ENCODE measurements at places on chromosomes 7 and 10. TPM values are rescaled to one million over a fixed set of nuclear protein-coding genes. Genes with fewer than 3 reads are reported as not detected.

- no peak for DNase-seq
- H3K4me3 ChIP-seq = no peak overlapping the region
- H3K27ac ChIP-seq = no peak overlapping the region
- no peaks in the 10 kb centered on the region for H3K27me3 ChIP-seq
These were observed 30.7 kb upstream of the APBB1IP start for GRCh38 chr10:26407406-26407969.

- no peak overlapping the region for H3K4me3 ChIP-seq
- DNase-seq = no peak
- H3K27ac ChIP-seq = no peak overlapping the region
- H3K4me1 ChIP-seq = peaks cover 10% of the 10 kb centered on the region
These were observed 257.3 kb downstream of the BMPER start for GRCh38 chr7:34162677-34163076.

DNA sequence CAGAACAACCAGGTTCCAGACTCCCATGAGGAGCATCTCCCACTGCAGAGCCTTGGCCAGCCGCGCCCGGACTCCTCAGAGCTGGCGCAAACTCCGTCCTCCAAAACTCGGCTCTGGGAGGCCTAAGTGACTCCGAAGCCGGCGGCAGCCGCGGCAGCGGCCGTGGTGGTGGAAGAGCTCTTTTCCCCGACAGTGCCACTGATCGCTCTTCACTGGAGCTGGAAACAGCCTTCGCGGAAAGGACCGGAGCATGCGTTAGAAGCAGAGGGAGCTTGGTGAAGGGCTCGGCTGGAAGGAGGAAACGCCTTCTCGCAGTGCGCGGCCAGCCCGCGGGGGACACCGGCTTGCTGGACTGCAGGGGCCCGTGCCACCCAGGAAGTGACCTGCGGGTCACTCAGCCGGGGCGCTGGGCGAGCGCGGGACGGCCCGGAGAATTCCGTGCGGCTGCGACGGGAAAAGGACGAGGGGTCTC lies 5.0 kb upstream of the HOXA13 start:
- no peaks in the 10 kb centered on the region for H3K36me3 ChIP-seq
- no peaks in the 10 kb centered on the region for H3K4me1 ChIP-seq
- H3K27me3 ChIP-seq = peaks cover 96% of the 10 kb centered on the region
- H3K4me3 ChIP-seq = no peak overlapping the region

GRCh38 chr7:48511080-48511479 lies 339.8 kb downstream of the ABCA13 start:
- H3K4me3 ChIP-seq = no peak overlapping the region
- H3K27me3 ChIP-seq = no peaks in the 10 kb centered on the region
- H3K36me3 ChIP-seq = no peaks in the 10 kb centered on the region
- no peaks in the 10 kb centered on the region for H3K4me1 ChIP-seq
- H3K27ac ChIP-seq = no peak overlapping the region

GRCh38 chr10:97849687-97850402 lies at the start of gene GOLGA7B:
Gene GOLGA7B (plus strand): TSS chr10:97849843. CDS start chr10:97850304, 461 bp downstream.
- H3K27me3 ChIP-seq = peaks cover 25% of the 10 kb centered on the region
- peak; percentile 78 for DNase-seq
- H3K27ac ChIP-seq = no peak within 1 kb of the TSS
- no peaks in the 10 kb centered on the region for H3K36me3 ChIP-seq
- no peaks in the 10 kb centered on the region for H3K4me1 ChIP-seq

DNA sequence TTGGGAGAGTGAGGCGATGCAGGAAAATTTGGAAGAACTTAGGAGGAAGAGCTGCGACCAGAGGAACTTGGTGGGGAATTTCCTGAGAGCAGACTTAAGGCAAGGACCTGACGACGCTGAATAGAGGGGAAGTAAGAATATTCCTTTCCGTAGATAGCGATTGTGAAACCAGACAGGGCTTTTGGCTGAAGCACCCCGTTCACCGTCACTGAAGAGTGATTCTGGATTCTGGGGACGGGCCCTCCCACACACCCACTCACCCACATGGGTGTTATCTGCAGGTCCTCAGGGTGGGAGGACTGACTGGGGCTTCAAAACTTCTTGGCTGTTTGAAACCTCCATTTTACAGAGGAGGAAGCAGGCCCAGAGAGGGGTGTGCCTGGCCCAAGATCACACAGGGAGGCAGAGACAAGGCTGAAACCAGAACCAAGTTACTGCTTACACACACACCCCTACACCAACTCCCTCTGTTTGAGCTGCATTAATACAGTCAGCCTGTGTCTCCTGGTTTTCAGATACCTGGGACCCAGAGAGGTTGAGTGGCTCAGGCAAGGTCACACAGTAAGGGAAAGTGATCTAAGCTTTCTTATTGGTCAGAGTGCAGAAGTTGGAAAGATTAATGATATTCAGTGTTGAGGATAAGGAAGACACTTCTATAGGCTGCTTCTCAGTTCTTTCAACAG lies 37.2 kb upstream of the CDH23 start:
- no peak for DNase-seq
- no peaks in the 10 kb centered on the region for H3K27me3 ChIP-seq
- H3K36me3 ChIP-seq = peaks cover 26% of the 10 kb centered on the region
- H3K4me3 ChIP-seq = no peak overlapping the region
- no peak overlapping the region for H3K27ac ChIP-seq

GRCh38 chr7:47672271-47672791 lies 90.4 kb upstream of the TNS3 start:
- H3K36me3 ChIP-seq = no peaks in the 10 kb centered on the region
- H3K27ac ChIP-seq = no peak overlapping the region
- no peak overlapping the region for H3K4me3 ChIP-seq
- H3K4me1 ChIP-seq = peaks cover 8% of the 10 kb centered on the region
- no peaks in the 10 kb centered on the region for H3K27me3 ChIP-seq
- no peak for DNase-seq

GRCh38 chr7:87375662-87376435 lies 30.4 kb downstream of the CROT start:
- no peaks in the 10 kb centered on the region for H3K4me1 ChIP-seq
- no peak overlapping the region for H3K4me3 ChIP-seq
- no peak overlapping the region for H3K27ac ChIP-seq
- no peaks in the 10 kb centered on the region for H3K27me3 ChIP-seq

DNA sequence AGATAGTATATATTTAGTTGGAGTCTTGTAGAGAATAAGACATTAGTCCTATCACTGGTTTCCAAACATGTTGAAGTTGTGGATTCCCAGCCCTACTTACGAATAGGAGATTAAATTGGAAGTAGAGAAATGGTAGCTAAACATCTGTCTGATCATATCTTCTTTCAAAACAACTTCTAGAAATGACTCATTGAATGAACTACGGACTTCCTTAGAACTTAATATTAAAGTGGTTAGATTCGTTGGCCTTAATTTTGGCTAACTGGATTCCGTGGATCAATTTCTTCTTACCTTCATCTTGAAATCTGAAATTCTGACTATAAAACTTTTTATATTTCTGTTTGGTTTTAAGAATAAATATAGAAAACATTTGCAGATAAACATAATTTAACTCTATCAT lies 3.4 kb downstream of the PHF14 start:
- H3K27me3 ChIP-seq = no peaks in the 10 kb centered on the region
- peaks cover 4% of the 10 kb centered on the region for H3K4me1 ChIP-seq
- H3K36me3 ChIP-seq = peaks cover 14% of the 10 kb centered on the region

GRCh38 chr7:111806232-111806631 lies 243.9 kb upstream of the IMMP2L start:
- H3K4me3 ChIP-seq = no peak overlapping the region
- H3K36me3 ChIP-seq = peaks cover 7% of the 10 kb centered on the region
- DNase-seq = no peak
- no peaks in the 10 kb centered on the region for H3K27me3 ChIP-seq
- H3K27ac ChIP-seq = no peak overlapping the region

DNA sequence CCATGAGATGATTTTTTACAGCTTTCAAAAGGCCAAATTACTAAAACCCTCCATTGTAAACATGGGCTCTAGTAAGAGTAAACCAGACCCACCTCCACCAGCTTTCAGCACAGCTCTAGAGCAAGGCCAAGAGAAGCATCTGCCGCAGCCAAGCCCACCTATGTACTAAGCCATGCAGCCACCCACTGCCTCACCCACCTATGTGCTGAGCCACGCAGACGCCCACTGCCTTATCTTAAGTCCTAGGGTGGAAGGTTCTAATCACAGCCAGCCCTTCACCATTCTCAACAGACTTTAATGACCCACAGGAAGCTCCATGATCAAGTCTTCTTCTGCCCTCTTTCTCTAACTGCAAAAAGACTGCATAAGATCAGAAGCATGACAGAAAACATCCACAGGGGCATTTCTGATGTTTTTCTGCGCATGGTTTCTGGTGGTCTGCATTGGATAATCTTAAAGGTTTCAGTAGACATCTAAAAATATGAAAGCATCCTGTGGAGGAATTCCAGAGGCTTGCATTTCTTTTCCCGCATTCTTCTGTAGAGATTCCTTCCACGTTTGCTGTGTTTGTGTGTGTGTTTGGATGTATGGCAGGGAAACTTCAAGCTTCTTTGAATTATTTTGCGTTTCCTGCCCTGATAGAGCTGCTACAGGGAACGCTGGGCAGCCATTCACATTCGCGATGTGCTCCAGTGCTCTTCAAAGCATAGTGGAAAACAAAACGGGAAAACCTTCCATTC lies 286.1 kb upstream of the KLF6 start:
- H3K4me3 ChIP-seq = no peak overlapping the region
- DNase-seq = no peak
- H3K27me3 ChIP-seq = no peaks in the 10 kb centered on the region
- no peak overlapping the region for H3K27ac ChIP-seq
- no peaks in the 10 kb centered on the region for H3K36me3 ChIP-seq

DNA sequence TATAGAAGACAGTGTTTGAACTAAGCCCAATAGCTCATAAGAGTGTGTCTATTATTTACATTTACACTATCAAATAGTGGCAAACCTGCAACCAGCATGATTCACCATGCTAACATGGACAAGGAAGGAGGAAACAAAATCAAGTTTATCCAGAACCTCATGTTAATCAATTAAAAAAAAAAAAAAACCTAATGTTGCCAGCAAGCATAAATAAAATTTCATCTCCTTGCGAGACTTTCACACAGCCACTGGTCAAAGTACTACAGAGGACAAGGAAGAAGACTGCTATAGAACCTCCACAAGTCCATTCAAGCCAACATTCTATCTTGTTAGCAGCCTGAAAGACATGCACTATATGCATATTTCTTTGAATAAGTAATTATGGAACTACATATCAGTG lies 9.7 kb downstream of the TM9SF3 start:
- H3K36me3 ChIP-seq = no peaks in the 10 kb centered on the region
- no peak overlapping the region for H3K4me3 ChIP-seq
- peaks cover 8% of the 10 kb centered on the region for H3K4me1 ChIP-seq
- H3K27me3 ChIP-seq = no peaks in the 10 kb centered on the region

GRCh38 chr7:79292834-79293233 lies 160.6 kb downstream of the MAGI2 start:
- H3K27me3 ChIP-seq = no peaks in the 10 kb centered on the region
- H3K27ac ChIP-seq = no peak overlapping the region
- H3K4me3 ChIP-seq = no peak overlapping the region
- no peak for DNase-seq

- no peaks in the 10 kb centered on the region for H3K27me3 ChIP-seq
- no peak overlapping the region for H3K4me3 ChIP-seq
- no peaks in the 10 kb centered on the region for H3K36me3 ChIP-seq
These were observed 255.5 kb upstream of the SMIM30 start for GRCh38 chr7:113373863-113374262.

- DNase-seq = peak; percentile 38
- peaks cover 54% of the 10 kb centered on the region for H3K27me3 ChIP-seq
- peak within 1 kb of the TSS; percentile 25 for H3K4me3 ChIP-seq
These were observed at the start of gene ADCY1 for GRCh38 chr7:45573661-45574415. Gene ADCY1 (plus strand): TSS chr7:45574368. CDS start chr7:45574544, 176 bp downstream.

GAD2 gene
- total RNA-seq = not detected

MMD2 gene
- not detected for total RNA-seq

CYP2C8 gene
- total RNA-seq = 1.0 TPM

AZGP1 gene
- total RNA-seq = 52.8 TPM

TRIP6 gene
- total RNA-seq = 43.5 TPM

FEZF1 gene
- 0.18 TPM for total RNA-seq

POP7 gene
- total RNA-seq = 20.3 TPM

GNGT1 gene
- not detected for total RNA-seq

AOC1 gene
- 0.92 TPM for total RNA-seq
